MCF 10A (cell line): ENCODE measurements at places on chromosomes 13 and 19.

DNA sequence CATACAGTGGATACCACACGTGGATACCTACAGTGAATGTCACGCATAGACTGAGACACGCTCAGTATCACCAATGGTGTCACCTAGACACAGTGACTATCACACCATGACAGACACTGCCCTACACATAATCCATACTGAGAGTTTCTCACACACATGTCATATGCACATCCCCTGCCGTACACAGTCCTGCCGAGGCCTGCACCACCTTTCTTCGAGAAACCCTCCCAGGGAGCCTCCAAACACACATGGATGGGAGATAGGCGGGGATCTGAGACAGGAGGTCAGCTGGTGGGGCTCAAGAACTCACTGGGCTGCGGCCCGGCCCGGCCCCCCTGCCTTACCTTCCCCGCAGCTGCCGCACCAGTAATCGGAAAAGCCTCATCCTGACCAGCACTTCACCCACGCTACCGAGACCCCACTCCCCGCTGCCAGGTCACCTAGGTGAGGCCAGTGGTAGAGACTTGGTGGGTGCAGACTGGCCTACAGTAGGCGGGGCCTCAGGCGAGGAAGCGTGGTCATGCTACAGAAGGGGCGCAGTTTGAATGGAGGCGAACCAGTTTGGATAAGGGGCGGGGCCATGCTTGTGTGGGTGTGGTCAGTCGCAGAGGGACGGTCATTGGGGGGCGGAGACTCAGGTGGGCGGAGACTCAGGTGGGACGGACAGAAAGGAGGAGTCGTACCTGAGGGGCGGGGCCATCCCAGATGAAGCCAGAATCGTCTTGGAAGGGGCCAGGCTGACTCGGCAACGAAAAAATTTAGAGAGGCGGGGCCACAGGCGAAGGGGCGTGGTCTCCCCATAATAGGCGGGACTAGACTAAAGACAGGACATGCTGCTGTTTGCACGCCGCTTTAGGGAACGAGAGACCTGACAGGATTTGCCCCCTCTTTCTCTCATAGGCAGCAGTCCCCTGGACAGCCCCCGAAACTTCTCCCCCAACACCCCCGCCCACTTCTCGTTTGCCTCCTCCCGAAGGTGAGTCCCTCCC is 2.1 kb downstream of the MAST1 start:
- peak; percentile 89 for DNase-seq

- DNase-seq, result peak; percentile 68
Measured at GRCh38 chr13:95536632-95537241, 15.8 kb upstream of the CLDN10 start.

GRCh38 chr13:93147298-93147645 is 79.3 kb upstream of the GPC6 start:
- no peak for DNase-seq

- no peak for DNase-seq
Measured at GRCh38 chr19:18495204-18495911, 26.5 kb downstream of the ELL start.

DNA sequence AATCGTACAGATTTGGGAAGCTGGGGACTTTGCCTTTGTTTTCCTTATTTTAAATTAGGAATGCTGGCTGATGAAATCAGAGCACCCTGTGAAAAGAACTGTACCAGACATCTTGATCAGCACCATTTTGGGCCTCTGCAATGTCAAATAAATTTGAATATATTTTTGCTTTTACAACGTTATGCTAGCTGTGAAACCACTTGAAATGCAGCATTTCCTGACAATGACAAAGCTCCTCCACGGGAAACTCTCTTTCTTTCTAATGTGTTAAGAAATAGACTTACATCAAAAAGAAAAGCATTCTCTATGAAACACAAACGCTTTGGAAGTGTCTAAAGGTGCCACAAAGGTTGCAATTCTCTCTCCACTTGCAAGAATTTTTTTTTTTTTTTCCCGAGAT is 47.1 kb upstream of the MAP3K10 start:
- no peak for DNase-seq

DNA sequence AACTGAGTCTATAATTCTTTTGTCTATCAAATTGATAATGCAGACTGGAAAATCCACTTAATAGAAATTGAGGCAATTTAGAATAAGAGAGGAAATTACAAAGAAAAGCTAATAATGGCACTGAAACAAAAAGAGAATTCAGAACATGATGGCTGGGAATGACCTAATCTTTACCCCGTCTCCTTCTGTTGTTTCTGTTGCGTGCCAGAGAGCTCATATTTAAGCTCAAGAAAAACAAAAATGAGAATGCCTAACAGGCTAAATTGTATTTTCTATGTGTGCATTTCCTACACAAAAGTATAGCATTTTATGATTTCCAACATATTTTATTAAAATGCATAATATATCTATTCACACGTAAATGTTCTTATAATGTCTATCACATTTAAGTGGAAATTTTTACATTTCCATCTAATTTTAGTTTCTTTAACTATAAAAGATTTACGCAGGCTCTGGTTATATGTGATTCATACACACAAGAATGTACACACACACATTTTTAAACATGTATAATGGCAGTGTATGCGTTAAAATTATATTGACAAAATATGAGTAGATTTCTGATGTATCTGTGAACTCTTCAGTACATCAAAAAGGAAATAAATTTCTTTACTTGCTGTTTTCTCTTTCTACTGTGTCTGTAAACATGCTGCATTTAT is 432.3 kb downstream of the SLITRK6 start:
- DNase-seq, result peak; percentile 4

DNA sequence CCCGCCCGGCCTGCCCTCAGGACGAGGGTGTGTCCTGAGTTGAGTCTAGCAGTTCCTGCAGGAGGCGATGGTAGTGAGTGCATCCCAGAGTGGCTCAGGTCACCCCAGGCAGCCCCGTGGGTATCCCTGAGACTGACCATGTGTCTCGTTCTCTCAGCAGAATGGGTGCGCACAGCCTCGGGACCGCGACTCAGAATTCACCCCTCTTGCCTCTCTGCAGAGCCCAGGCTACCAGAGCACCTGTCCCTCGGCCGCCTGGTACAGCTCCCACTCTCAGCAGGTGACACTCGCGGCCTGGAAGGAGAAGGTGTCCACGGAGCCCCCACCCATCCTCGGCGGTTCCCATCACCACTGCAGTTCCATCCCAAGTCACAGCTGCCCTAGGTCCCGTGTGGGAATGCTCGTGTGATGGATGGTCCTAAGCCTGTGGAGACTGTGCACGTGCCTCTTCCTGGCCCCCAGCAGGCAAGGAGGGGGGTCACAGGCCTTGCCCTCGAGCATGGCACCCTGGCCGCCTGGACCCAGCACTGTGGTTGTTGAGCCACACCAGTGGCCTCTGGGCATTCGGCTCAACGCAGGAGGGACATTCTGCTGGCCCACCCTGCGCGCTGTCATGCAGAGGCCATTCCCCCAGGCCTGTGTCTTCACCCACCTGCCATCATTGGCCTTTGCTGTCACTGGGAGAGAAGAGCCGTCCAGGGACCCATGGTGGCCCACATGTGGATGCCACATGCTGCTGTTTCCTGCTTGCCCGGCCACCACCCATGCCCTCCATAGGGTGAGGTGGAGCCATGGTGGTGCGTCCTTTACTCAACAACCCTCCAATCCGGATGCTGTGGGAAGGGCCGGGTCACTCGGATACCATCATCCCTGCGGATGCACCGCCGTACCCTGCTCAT is 87.1 kb upstream of the MCF2L start:
- no peak for DNase-seq

DNA sequence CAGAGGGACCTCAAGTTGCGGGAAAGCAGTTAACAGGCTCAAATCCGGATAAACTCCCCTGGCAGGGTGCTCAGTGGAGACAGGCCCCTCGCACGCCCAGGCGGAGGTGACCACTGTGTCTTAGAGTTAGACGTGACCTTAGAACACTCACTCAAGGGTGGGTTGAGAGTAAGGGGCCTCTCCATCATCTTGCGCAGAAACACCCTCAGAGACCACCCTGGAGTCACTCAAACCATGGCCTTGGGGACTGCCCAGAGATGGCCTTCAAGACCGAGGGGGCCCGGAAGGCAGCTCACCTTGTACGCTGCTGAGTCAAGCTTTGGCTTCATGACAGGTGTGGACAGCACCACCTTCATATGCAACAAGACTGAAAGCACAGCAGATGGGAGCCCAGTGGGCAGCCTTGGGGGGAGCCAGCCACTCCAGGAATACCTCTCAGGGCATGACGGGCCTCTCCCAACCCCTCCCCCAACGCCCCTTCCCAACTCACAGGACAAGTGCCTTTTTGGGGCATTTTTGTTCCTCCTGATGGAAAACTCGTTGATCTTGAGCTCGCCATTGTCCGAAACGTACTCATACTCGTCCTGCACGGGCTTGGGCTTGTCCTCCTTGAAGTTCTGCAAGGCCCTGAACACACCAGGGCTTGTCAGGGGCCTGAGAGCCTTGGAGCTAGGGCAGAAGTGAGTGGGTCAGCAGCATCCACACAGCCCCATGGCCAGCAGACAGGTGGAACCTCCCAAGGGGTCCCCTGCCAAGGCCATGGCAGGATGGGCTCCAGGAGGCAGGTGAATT is 229.2 kb downstream of the TUBA3C start:
- DNase-seq, result no peak

GRCh38 chr13:32530841-32531253 is 7.7 kb downstream of the N4BP2L2 start:
- DNase-seq, result peak; percentile 33

GRCh38 chr13:75836441-75836840 is 200.3 kb downstream of the LMO7 start:
- DNase-seq, result no peak

GRCh38 chr19:28283592-28283991 is 929.4 kb downstream of the UQCRFS1 start:
- no peak for DNase-seq

DNA sequence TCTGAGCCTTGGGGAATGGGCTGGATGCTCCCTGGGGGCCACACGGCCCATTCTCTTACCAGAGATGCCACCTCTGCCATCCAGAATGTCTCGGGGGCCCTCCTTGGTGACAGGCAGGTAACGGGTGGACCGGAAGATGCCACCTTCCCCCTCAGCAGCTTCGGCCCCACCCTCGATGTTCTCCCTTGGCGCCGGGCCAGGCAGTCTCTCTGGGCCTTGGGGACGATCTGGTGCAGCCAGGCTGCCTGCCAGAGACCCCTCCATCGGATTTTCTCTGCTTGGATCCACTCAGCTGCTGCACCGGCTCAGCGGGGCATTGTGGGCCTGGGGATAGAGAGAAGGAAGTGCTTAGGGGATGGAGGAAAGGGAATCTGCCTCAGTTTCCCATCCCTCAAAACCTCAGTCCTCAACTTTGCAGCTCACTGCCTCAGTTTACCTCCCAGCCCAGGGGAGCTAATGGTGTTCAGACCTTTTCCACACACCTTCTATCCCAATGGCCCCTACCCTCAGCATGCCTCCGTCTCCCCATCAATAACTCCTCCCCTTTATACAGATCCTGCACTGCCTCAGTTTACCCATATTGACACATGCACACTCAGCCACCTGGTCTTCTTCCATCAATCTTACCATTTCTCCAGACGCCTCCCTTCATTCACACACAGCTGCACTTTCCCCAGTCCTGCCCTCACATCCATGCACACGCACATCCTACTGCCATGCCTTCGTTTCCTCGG is 1.5 kb downstream of the WIZ start:
- no peak for DNase-seq

DNA sequence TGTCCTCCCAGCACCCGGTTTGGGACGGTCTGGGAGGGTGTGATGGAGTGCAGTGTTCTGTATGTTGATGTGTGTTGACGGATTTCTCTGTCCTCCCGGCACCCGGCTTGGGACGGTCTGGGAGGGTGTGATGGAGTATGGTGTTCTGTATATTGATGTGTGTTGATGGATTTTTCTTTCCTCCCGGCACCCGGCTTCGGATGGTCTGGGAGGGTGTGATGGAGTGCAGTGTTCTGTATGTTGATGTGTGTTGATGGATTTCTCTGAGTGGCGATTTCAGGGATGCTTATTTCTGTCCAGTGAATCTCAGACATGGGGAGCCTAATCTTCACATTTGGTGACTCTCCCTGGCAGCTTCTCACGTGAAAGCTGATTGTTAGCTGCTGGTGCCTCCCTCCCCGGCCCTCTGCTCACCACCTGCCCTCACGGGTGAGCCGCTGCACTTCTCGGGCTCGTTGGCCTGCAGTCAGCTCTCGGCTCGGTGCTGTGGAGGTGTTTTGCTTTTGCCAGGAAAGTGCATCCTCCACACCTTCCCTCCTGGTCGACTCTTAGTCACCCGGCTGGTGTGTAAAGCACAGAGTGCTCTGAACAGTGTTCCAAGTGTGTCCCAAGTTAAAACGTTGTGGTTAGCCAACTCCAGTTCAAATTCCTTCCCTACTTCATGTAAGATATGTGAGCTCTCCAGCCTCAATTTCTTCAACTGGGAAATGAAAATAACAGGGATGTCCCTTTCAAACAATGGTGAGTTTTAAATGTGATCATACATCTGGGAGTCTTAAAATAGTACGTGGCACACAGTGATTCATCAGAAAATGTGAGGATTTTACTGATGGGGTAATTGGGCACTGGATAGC is 54.6 kb downstream of the ATP11A start:
- peak; percentile 45 for DNase-seq

DNA sequence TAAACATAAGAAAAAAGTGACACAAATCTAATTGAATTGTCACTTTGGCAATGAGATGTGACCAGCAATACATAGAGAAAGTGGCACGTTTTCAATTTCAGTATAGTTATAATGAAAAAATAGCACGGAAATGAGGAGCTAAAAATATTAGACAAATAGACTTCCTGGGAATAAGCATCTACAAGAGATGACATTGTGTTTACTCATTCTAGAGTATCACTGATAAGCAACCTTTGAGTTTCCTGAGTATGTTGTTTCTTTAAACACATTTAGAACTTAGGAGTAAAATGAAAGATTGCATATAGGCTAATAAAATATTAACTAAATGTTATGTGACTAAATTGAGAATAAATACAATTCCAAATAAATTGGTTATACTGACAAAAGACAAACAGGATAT is 207.1 kb upstream of the SLITRK6 start:
- DNase-seq, result no peak

GRCh38 chr13:25377244-25377962 is 5.6 kb downstream of the ATP8A2 start:
- DNase-seq, result no peak

DNA sequence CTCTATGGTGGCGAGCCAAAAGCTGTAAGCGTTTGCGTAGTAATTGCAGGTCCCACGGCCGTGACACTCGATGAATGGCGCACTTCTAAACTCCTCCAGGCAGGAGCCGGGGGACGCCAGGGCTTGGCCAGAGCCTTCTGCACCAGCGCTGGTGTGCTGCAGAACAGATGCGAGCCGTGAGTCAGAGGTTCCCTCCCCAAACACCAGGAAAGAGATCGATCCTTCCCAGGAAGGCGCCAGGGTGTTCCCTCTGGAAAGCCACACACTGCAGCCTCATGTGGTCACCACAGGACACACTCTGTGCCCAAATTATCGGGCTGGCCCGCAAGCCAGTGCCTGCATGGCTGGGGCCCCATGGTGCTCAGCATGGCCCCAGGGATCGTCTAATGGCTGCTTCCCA is 154.6 kb downstream of the COL4A1 start:
- no peak for DNase-seq

- peak; percentile 84 for DNase-seq
Measured at GRCh38 chr19:1746401-1747284, 6.7 kb upstream of the ONECUT3 start.

GRCh38 chr19:5083547-5083965 is 114.6 kb downstream of the KDM4B start:
- no peak for DNase-seq
